ENCODE measurements at places on chromosomes 1 and 21.

DNA sequence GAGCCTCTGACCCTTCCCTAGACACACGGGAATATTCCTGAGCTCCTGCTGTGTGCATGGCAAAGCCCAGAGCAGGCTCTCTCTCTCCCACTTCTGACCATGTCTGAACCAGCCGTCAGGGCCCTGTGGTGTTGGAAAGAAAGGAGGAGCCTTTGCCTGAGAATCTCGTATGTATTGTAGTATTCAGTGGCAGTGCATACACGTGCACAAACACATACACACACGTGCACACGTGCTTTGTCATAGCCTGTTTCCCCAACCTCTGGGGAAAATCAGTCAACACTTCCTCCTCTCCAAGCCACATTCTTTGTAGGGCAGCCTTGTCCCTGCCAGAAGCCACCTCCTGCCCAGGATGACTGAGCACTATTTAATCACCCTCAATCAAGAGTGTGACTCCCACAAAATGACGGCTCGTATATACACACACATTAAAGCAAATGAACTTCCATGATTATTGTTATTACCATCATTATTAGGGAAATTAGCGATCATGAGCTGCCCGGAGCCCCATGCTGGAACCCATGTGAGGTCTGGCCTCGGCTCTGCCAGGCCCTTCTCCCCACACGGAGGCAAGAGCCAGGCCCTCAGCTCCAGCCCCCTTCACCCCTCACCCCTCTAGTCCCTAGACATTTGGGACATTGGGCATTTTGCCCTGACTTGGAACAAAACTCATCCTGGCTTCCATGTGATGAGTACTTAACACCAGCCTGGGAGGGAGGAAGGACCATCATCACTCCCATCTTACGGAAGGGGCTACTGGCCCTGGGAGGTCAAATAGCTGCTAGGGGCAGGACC lies 331.9 kb downstream of the NPHP4 start:
- DNase-seq = no peak

- no peak for DNase-seq
Observed at GRCh38 chr1:226978432-226979114, 38.5 kb downstream of the COQ8A start.

- no peak for DNase-seq
Observed at GRCh38 chr1:95323123-95323522, 89.1 kb downstream of the RWDD3 start.

DNA sequence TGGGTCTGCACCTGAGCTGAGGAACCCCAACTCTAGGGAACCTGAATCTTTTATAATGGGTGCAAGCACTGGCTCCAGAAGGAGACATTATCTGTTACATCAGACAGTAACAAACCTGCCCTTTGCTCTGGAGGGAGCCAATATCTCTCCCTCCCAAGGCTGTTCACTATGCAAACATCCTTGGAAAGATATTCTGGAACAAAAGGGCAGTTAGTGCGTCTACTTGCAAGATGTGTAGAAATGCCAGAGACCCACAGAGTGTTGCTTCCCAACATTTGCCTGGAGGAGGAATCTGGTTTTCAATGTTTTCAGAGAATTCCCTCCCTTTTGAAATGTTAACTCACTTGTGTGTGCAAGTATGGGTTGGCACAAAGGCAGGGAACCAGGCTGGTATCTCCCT lies 31.9 kb downstream of the UMODL1 start:
- DNase-seq = no peak

DNA sequence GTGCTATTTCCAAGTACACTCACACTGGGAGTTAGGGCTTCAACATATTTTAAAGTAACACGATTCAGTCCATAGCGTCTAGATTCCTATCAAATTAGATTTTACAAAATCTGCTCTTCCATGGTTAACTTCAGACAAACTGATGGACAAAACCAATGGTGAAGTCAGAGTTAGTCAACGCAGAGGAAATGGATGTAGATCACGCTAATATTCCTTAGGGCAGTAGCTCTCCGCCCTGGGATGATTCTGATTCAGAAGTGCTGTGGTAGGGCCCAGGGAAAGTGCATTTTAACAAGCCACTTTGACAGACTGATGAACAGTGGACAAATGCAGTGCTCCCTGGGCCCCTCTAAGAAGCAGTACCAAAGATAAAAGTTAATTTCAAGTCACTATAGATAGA lies 83.2 kb downstream of the HIVEP3 start:
- DNase-seq = no peak

DNA sequence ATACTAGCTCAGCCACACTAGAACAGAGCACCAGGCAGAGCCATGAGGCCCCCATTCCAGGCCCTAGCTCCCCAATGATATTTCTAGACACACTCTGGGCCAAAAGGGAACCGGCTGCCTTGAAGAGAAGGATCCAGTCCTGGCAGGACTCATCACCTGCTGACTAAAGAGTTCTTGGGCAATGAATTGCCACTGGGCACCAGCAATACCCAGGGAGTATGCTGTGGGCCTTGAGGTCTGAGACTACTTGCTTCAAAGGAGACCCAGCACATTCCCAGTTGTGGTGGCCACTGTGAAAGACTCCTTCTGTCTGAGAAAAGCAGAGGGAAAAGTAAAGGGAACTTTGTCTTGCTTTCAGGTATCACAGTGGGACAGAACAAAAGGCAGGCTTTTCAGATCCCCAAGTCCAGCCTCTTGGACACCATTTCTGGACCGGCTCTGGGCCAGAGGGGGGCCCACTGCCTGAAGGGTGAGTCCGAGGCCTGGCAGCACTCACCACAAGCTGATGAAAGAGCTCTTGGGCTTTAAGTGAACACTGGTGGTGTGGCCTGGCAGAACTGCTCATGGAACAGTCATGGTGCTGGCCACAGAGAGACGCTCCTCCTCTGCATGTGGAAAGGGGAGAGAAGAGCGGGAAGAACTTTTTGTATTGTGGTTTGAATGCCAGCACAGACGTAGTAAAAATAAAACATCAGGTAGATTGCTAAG lies 72.5 kb downstream of the CDC42BPA start:
- DNase-seq = no peak
